ENCODE measurements at places on chromosomes 2 and 18.

DNA sequence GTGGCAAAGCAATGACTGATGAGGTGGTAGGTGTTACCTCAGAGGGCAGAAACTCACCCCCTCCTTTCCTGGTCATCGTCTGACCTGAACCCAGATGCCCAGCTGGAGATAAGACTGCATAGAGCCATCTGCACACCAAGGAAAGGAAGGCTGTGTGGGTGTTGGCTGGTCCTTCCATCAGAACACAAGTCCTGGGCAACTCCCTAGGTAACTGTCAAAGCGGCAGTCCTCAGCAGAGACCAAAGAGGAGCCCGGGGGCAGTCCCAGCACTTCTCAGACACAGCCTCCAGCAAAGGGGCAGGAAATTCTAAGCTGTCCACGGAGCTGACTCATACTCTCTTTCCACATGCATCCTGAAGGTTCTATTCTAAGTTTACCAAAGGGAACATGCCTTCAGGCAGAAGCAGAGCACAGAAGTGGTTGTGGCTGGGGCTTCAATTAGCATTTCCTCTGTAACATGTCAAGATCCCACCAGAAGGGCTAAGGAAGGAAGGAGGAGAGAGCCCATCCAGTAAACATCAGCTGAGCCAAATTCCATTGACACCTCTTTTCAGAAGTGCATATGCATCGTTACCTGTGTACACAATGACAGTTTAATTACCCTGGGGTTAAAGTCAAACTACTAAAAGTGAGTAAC, 54.7 kb downstream of the SPRED2 start:
- DNase-seq = no peak

DNA sequence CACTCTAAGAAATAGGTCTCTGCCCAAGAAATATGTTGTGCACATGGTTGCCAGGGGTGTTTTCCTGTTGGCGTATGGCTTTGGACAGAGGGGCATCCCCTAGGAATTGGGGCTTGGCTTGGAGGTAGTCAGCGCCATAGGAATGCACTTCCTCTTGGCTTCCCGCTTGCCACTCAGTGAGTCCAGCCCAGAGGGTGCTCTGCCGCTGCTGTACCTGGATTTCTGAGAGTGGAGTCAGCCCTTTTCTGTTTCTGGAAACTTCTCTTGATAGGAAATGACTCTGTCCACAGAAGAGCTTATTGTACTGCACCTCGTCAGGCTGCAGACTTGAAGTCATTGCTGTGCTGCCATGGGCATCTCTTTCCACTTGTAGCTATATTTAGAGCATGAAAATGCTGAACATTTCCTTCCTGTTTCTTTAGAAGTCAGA, 116.7 kb upstream of the MGAT5 start:
- no peak for DNase-seq

DNA sequence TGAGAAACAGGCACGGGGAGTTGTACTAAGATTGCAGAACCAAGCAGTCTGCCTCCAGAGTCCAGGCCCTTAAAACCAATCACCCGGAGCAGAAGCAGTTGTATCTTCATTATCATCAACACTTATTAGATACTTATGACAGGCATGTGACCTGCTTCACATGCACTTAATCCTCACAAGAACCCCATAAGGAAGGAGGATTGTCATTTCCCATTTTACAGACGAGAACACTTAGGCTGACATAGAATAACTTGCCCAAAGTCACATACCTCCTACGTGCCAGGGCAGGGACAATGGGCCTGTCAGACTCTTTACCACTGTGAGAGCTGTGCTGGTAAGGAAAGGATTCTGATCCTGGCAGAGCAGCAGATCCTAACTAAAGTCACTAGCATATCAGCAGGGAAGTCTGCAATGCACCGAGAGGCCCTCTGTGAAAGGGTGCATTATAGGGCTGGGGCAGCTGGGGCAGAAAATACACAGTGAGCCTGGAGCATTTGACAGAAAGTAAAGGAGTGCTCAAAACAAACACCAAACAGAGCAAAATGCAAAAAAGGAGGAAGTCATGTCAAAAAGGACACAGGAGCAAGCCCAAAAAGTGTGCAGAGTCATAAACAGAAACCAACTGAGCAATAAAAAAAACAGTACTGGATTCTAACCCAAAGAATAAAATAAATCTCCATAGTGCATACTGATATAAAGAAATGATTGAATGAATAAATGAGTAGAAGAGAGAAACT, 55.9 kb upstream of the SP3 start:
- no peak for DNase-seq

DNA sequence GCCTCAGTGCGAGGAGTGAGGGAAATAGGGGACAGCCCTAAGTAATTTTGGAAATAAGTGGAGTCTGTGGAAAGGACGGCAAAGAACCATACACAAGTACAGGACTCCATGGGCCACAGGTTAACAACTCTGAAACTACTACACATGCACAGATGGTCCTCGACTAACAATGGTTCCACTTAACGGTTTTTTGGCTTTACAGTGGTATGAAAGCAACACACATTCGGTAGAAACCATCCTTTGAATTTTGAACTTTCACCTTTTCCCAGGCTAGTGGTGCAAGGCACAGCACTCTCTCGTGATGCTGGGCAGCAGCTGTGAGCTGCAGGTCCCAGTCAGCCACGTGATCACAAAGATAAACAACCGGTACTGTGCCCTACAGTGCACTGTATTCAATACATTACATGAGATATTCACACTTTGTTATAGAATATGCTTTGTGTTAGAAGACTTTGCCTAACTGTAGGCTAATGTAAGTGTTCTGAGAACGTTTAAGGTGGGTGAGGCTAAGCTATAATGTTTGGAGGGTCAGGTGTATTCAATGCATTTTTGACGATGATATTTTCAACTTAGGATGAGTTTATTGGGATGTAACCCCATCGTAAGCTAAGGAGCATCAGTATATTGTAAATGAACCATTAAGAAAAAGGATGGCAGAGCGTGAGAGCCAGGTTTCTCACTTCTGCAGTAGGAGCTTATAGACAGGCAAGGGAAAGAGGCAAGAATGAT, 44.6 kb downstream of the TBC1D8 start:
- DNase-seq = no peak

DNA sequence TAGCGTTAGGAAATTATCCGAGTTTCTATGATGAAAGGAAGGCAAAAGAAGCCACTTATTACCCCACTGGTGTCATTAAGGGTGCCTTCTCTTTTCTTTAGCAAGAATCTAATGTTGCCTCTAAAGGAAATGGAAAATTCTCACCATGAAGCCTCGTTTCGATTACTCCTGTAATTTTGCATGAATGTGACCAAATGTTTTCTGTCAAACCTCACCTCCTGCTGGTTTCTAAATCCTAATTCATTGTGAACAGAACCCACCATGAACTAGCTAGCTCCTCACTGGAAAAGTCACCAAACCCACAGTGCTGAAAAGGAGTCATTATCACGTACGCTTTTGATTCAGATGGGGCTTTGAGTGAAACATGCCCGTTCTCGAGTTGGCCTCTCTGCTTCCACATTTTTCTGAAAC, 119.9 kb downstream of the COPS8 start:
- no peak for DNase-seq

DNA sequence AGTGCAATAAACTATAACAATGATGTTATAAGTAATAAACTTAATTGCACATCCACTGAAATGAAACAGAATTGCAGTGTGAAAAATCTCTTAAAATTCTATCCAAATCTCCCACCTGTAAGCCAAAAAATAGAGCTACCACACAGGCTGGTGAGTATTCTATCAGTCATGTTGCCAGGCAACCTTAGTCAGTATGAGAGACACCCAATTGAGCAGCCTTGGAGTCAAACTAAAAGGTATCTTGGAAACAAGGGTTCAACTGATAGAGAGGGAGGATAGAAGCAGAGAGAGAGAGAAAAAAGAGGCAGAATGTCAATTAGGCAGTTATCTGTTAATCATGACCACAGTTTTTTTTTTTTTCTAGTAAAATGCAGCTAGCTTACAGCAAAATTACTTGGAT, 45.8 kb downstream of the GALNT13 start:
- no peak for DNase-seq

DNA sequence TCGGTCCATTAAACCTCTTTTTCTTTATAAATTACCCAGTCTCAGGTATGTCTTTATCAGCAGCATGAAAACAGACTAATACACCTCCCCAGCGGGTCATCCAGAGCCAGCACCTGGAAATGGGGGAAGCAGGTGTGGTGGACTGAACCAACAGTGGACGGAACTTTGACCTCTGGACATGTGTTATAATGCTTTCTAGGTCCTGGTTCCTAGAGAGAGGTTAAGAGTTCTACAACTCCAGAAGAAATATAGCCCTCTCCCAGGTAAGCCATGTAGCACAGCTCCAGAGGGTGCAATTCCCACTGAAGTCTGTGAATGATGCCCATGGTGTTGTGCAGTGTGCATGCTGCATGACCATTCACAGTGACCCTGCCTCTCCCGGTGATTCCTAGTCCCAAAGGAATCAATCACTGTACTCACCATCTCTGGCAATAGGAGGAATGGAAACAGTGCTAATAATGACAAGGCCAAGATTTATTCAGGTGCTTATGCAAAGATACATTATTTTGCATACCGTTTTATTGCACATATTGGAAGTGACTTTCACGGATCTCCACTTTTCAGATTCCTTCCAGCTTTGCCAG, 45.2 kb upstream of the MYO1B start:
- no peak for DNase-seq

DNA sequence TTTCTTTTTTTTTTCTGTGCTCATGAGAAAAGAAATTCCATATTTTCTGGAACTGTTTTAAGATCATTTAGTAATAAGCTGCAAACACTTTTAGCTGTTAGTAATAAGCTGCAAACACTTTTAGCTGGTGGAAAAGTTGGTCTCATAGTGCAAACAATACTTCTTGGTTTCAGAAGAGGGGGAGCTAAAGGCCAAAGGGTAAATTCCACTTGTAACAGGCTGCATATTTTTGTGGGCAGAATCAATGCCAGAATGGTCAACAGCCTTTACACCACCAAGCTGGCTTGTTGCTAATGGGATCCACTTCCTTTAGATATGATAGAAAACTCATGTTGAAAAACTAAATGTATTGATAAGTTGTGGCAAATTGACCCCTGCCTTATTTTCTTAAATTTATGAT, 356.8 kb downstream of the NR4A2 start:
- no peak for DNase-seq

Measured in stimulated activated CD4-positive, alpha-beta T cell treated with anti-CD3 and anti-CD28 coated beads, Interleukin-1b, Interleukin-23, amount 100 ng/mL, for 1 hour (primary cell).